ENCODE measurements at places on chromosomes 1 and 21. TPM values are rescaled to one million over a fixed set of nuclear protein-coding genes. Genes with fewer than 3 reads are reported as not detected.

Gene YY1AP1
- total RNA-seq = 61.1 TPM

- no peak for DNase-seq
Observed at GRCh38 chr1:227947386-227947675, 401 bp downstream of the WNT9A start.

DNA sequence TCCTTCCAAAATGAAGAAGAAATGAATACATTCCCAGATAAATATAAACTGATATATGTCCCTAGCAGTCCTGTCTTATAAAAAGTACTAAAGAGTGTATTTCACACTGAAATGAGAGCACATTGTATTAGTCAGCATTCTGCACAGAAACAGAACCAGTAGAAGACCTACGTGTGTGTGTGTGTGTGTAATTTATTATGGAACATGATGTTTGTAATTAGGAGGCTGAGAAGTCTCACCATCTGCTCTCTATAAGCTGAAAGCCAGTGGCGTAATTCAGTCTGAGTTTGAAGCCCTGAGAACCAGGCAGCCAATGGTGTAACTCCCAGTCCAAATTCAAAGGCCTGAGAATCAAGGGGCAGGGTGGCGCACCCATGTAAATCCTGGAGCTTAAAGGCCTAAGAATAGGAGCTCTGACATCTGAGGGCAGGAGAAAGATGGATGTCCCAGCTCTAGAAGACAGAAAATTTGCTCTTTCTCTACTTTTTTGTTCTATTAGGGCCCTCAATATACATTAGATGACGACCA is 146.5 kb upstream of the LYPLAL1 start:
- DNase-seq = no peak

- no peak for DNase-seq
Observed at GRCh38 chr1:20426371-20426770, 59.6 kb downstream of the CAMK2N1 start.

Measured in Caco-2 (cell line).